Activated T-cell treated with anti-CD3 and anti-CD28 coated beads for 48 hours (primary cell): ENCODE measurements at places on chromosomes 5 and 9.
A peak's percentile ranks its signal among the peaks of the same experiment; 100 is the strongest.

- DNase-seq: no peak
These were observed 118.2 kb downstream of the ENTREP1 start for GRCh38 chr9:69443178-69443577.

- DNase-seq: no peak
These were observed 85.5 kb downstream of the AK8 start for GRCh38 chr9:132792547-132792946.

DNA sequence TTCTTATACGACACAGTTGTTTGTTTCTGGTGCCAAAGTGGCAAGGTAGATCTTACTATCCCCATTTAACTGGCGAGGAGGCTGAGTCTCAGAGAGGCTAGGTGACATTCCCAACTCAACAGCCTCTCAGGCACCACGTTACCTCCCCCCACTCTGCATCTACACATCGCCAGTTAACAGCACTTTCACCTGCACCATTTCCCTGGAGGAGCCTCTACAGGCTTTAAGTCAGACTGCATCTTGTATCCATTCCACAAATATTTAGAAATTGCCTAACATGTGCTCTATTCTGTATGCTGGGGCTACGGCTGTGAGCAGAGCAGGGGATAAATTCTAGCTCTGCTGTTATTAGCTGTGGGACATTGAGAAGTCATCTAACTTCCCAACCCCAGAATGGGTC lies 168.6 kb downstream of the INSYN2B start:
- no peak for DNase-seq

- no peak for DNase-seq
These were observed 149.4 kb downstream of the CWC27 start for GRCh38 chr5:64918083-64918482.

GRCh38 chr9:110183208-110184145 lies 24.5 kb downstream of the C9orf152 start:
- DNase-seq: peak; percentile 23

DNA sequence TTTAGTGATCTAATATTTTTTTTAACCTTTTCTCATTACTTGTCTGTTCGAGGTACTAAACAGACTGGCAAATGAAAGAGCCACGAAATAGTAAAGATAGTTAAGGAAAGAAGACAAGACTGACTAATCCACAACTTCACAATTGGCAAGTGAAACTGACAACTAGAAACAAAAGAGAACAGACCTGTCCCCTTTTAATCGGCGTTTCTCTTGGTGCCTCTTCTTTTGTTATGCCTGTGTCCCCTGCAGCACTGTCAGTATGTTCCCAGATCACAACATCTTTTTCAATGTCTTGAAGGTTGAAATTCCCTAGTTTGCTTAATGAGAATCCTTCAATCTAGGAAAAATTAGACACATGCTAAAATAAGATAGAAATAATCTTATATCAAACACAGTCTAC lies 26.1 kb downstream of the TUT7 start:
- DNase-seq: no peak

DNA sequence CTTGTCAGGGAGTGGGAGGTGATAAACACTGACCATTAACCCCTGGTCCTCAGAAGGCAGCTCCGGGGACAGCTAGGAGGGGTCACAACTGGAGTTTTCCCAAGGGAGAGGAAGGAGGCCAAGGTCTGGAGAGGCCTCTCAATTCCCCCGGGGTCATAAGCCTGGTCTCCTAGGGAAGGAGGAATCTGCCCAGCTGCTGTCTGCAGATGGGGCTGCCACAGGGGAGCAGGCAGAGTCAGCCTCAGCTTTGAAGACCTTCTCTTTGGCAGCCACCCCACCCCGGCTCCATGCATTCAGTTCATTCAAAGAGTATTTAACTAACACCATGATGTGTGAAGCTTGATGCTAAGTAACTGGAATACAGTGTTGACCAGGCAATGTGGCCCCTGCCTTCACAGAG lies 74.6 kb upstream of the HSPA9 start:
- no peak for DNase-seq

- no peak for DNase-seq
These were observed 234.6 kb downstream of the CACNA1B start for GRCh38 chr9:138112090-138112748.

DNA sequence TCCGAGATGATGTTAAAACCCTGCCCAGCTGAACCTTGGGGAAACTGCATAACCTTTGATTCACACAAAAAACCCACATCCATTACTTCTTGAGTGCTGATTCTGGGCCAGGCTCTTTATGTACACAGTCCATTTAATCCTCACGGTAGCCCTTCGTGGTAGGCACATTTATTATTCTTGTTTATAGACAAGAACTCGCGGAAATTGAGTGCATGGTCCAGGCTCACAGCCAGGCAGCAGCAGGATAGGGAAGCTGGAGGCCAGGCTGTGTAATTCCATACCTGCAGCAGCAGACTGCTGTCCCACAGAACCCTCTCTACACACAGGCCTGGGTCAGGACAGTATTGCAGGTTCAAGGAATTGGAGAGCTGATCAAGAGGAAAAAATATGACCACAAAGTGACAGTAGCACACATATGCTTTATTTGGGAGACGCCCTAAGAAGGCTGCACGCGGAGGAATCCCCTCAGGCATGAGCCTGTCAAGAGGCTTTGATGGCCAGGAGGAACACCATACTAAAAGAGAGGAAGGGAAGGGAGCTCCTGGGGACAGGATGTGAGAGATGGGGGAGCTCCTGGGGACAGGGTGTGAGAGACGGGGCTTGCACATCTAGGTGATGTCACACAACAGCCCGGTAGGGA lies 28.4 kb upstream of the FAM120A start:
- DNase-seq: no peak

DNA sequence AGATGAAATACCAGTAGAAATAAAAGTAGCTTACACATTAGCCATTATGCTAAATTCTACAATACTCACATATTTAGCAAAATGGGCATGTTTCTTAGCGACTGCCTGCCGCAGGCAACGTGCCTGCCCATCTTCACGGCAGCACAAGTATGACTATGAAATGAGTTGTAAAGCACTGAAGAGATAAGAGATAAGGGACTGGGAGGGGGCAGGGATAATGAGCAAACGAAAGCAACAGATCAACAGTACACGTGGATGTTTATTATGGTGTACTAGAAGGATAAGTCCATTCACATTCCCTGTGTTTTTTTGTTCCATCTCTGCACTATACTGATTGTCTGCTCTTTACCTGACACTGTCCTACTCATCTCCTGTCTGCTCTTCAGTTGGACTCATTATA lies 44.1 kb upstream of the KCNN2 start:
- DNase-seq: no peak

DNA sequence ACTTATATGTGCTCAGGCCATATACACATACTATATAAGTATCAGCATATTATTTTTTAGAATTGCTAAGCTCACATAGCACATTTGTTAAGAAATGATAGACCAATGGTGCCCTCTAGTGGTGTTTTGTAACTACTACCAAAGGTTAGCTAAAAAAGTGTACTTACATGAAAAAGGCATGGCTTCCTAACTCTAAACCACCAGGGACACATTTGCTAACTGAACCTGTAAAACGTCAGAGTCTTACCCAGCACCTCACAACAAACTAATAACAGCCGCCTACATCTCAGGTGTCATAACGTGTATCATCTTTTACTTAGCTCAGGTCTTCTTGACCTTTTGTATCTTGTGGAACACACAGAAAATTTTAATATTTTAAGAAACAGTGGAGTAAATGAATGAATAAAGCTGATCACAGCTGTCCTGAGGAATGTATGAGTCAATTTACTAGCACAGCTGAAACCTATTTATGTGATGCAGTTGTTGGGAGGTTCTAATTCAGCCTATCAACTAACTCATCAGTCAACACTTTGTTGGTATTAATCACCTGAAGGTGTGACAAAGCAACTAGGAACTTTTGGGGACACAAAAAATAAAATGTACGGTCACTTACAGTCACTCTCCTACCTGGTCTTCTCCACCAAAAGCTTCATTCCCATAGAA lies 72.9 kb downstream of the BAAT start:
- no peak for DNase-seq

GRCh38 chr9:74173284-74173683 lies 323.9 kb upstream of the RORB start:
- no peak for DNase-seq

DNA sequence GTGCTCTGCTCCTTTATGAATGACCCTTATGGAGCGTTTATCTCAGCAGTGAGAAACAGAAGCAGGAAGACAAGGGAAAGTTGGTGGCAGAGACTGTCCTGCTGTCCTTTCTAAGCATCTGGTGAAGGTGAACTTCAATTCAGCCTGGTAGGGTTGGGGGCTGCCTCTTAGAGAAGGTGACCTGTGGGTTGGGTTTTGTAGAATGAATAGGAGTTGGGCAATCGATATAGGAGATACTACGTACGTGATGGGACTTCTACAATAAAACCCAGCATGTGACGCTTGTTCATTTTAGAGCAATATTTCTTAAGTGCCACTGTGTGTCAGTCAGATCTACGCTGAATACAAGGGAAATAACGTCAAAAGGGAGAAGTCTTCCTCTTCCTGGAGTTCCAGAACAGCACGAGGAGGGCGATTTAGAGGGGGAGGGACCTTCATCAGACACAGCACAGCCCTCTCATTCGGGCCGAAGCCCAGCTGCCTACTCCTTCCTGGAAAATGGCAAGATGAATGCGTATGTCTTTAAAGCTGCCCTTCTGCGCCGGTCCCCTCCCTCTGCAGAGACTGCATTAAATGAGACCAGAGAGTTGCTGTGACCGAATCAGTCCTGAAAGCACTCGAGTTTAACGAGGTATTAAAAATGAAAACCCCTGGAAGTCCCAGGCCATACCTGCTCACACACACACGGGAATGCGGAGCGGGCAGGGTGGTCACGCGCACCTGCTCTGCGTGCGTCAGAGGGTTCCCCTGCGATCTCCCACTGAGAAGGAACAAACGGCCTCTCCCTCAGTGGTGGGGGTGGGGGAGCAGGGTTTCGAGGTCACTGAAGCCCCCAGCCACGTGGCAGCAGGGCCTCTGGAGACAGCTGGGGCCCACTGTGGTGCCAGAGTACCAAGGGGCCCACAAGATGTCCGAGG lies 85.3 kb upstream of the SARDH start:
- DNase-seq: no peak

GRCh38 chr5:149581192-149581861 lies at the start of gene ARHGEF37:
Gene ARHGEF37, plus strand, starts transcription at chr5:149581498. Its CDS starts 16,272 bp downstream, at chr5:149597770.
- DNase-seq: peak; percentile 46
